Tibial nerve (tissue), 4 donors: ENCODE measurements at places on chromosomes 6 and 20. TPM values are rescaled to one million over a fixed set of nuclear protein-coding genes. Genes with fewer than 3 reads are reported as not detected.

The ZFP57 gene
- total RNA-seq: not detected

The MOG gene
- total RNA-seq: not detected

The VAPB gene
- 23.4 TPM for total RNA-seq

The HRH3 gene
- not detected for total RNA-seq
